Fibroblast of the aortic adventitia (primary cell): ENCODE measurements at places on chromosomes 7 and 10.
A peak's percentile ranks its signal among the peaks of the same experiment; 100 is the strongest.

DNA sequence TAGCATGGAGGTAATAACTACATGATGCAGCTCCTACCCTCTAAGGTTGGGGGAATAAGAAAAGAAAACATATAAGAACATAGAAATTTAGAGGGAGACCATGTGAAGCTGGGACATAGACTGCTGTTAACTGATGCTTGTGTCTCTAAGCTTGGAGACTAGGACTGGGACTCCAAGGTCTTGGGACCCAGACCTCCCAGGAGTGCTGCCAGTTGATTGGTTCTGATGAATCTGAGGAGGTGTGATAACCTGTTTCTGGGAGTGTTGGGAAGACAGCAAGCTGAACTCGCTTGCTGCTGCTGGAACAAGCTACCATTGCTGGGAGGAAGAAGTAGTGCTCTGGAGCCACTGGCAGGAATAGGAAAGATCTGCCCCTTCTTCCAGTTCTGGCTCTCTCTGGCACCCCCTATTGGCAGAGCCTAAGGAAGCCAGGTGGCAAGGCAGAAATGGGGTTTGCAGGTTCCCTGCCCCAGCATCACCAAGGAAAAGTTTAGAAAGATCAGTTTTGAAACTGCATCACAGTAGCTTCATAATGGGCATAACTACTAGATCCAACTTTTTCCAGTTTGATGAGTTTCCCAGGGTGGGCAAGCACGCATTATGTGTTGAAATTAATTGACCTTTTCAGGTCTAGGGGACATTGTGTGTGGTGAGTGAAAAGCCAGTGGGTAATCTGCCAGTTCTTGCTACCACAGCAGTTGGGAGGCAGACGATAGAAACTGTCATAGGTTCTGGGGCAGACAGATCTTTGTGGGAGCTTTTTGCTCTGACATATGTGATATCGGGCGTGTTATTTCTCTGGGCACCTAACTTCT is 140.7 kb downstream of the SND1 start:
- no peak for DNase-seq

DNA sequence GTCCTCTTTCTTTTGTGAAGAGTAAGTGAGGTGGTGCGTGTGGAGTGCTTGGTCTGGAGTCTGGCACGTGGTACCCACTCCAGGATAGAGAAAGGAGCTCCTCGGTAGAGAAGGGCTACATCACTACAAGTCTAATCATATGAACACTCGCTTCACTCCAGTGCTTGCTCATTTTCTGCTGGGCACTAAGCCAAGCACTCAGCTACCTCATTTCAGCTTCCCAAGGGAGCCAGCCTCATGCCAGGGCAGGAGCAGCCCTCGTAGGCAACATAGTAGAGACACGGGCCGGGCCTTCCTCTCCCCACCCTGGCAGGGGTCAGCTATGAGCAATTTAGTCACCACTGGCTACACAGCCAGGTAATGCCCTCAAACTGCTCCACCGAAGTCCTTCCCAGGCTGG is 11.4 kb upstream of the HSPA12A start:
- peak; percentile 55 for DNase-seq

GRCh38 chr7:50321487-50322067 is 17.1 kb downstream of the IKZF1 start:
- DNase-seq, result no peak

- no peak for DNase-seq
These were observed 195.7 kb upstream of the CELF2 start for GRCh38 chr10:10821926-10822325.

- no peak for DNase-seq
These were observed 114.0 kb upstream of the RET start for GRCh38 chr10:42962902-42963231.

- peak; percentile 57 for DNase-seq
These were observed 1.2 kb downstream of the DLG5 start for GRCh38 chr10:77925410-77925794.

DNA sequence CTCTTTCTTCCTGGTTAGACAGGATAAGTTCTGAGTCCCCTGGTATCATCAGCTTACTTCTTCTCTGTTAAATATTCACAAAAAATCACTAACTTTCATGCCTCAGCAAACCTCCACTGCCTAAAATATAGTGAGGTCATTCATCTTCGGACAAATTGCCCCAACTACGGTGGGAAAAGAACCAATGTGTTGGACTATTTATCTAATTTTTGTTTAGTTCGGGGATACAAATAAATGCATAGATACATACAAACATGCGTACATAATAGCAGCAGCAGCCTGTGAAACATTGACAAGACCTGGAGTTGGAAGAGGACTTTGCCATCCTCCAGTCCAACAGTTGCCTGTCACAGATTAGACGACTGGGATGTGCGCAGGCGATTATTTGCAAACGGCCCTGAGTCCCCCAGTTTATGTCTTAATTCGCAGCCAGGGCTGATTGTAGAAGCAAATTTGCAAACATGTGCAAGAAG is 51.5 kb downstream of the EGFR start:
- no peak for DNase-seq

GRCh38 chr7:42489299-42489698 is 252.3 kb upstream of the GLI3 start:
- no peak for DNase-seq

DNA sequence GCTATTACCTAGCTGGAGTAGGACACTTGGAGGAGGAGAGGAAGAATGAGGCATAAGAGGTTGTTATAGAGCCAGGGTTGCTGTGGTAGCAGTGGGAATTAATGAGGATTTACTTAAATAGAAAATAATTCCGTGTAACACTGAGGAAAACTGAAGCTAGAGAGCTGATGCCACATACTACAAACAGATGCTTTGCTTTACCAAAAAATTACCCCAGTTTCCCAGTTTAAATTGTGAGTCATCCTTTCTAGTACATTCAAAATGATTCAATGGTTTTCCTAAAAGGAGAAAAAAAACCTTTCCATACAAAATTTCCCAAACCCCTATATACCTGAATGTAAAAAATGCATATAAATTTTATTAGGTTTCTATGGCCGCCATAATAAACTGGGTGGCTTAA is 58.3 kb downstream of the ZNF518A start:
- DNase-seq, result peak; percentile 1

- peak; percentile 49 for DNase-seq
These were observed 48.9 kb downstream of the DLG5 start for GRCh38 chr10:77877441-77878344.

GRCh38 chr7:53475776-53476175 is 440.3 kb downstream of the POM121L12 start:
- DNase-seq, result no peak

DNA sequence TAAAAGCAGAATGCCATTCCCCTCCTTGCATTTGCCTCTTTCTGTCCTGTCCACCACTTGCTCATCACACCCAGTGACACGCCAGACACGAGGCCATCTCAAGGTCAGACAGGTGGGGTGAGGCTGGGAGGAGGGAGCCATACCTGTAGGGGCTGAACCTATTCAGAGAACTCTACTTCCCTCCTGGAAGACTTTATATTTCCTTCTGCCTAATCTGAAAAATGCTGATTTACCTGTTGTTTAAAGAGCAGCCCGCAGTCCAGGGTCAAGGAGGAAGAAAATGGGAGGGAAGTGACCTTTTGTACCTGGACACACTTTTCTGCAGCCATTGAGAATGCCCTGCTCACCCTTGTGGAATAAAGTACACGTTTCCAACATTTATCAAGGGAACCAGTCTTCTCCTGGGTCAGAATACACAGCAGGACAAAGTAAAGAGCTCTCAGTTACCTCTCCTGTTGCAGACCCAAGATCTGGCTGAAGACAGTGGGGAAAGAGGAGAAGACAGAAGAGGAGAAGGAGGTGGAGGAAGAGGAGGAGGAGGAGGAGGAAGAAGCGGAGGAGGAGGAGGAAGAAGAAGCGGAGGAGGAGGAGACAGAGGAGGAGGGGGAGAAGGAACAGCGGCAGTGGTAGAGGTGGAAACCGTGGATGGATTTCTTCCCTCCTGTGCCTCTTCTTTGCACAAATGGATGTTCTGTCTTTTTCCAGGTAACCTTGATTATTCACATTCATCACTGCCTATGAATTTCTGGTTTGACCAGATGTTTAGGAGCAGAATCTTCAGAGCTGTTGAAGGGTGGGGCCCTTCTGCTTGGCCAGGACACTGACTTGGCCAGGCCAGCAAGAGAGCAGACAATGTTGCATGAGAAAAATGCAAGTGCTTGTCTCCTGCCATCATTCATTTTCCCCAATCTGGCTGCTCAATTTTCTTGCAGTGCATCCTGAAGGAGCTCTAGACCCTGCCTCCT is 1.2 kb upstream of the BLNK start:
- no peak for DNase-seq

DNA sequence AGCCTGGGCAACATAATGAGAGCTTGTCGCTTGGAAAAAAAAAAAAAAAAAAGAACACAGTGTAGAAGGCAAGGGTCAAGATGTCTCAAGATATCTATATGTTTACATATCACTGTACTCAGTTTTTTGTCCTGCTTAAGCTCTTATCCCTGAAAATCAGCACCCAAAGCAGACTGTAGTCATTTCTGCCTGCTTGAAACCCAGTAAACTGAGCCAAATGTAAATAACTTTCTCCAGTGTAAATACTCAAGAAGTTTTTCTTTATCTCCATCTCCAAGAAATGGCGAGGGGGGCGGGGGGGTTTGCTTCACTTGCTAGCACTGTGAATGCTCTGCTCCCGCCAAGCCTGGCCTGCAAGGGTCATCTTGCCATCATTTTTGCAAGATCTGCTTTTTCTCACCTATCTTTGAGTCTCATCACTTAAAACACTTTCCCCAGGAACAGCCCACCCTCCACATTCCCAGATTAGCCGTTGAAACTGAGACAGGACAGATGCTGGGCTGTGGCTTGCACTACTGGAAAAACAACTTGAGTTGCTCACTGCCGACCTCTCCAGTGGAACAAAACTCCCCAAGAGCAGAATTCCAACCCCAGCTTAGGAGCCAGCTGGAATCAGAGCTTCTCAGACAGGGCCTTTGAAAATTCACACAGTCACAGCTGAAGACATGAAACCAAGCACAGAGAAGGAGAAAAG is 54.6 kb downstream of the AFAP1L2 start:
- DNase-seq, result no peak

- no peak for DNase-seq
These were observed 149.7 kb downstream of the OAT start for GRCh38 chr10:124268976-124269375.

DNA sequence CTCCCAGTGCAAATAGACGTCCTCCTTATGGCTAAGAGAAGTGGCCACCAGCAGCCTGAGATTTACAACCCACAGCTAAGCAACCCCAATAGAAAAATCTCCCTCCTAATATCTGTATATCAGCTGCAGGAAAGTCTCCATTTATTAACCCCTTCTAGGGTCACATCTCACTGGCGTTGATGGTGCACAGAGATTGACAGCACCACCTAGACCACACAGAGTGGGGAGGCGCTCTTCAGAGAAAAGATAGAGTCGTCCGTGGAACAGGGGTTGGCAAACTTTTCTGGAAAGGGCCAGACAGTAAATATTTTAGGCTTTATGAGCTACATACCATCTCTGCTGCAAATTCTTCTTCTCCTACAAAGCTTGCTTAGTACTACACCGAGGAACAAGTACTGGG is 60.0 kb downstream of the NAMPT start:
- DNase-seq, result no peak

DNA sequence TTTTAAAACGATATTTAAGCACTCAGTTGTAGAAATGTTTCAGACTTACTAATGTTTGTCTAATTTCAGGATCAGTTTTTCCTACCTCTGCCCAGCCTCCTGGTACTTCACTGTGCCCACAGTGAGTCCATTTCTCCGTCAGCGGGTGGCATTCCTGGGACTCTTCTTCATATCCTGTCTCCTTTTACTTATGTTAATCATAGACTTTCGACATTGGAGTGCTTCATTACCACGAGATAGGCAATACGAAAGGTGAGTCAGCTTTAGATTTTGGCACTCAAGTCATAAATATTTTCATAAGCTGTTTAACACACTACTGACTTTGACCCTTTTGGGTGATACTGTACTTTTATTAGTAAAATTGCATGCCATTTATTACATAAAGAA is 2.1 kb downstream of the ENTPD7 start:
- DNase-seq, result peak; percentile 71

DNA sequence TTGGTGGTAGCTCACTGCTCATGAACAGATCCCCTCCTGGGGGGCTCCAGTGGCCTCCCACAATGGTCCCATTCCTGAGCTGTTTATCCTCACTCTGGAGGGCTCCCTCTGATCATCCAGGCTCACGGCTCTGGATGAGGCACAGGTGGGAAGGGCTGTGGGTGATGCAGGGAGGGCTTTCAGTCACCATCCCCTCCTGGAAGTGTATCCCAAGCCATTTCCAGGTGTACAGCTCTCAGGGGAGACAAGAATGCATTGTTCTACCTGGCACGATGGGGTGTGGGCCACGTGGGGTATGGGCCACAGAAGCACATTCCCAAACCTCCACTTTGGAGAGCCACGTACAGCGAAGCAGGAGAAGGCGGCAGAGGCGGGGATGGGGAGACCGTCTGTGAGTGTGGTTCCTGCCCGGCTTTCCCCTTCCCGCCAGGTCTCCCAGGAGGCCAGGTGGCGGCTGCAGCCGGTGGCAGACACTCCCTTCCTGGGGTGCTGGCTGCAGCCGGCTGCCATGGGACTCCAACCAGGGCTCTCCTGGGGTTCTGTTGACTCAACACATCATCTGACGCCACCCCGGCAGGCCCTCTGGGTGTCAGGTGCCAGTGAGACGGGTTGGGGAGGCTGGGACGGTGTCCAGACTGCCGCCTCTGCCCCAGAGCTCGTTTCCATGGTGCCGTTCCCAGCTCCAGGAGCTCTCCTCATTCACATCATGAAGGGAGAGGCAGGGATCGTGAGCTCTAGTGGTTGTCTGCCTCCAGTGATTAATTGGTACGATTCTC is 169.7 kb upstream of the RHEB start:
- no peak for DNase-seq

DNA sequence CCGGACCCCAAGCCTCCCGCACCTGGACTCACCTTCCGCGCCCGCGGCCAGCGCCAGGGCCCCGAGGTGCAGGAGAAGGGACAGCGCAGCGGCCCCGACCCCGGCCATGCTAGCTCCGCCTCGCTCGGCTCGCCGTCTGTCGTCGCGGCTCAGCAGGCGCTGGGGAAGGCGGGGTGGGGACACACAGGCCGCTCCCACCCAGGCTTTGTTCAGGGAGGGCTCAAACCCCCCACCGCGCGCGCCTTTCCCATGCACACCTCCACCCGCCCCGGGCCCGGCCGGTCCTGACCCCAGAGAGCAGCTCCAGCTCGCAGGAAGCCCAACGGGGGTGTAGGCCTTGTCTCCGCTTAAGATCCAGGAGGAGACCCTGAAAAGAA is at the start of gene KCP:
TSS of gene KCP (minus strand) at position 141 of the 377 bp plus-strand sequence. CDS start at position 108, 33 bp downstream.
- DNase-seq, result no peak

DNA sequence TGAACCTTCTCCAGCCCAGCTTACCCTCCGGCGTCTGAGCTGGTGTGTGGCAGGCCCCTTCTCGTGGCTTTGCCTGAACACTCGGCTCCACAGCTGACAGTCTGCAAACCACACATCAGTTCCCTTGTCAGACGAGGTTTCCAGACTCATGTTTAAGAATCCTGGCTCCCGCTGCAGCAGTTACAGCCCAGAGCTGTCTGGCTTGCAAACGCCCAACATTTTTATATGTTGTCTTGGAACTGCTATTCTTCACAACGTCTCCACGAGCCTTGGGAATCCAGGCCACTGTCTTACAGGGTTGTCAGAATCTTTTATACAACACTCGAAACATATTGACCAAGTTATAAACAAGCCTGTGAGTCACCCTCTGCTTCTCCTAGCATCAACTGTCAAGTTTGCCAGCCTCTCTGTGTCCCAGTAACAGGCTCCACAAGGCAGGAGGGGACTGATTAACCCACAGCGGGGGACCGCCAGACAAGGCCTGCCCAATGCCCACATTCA is 68.1 kb downstream of the TNS3 start:
- peak; percentile 92 for DNase-seq

- no peak for DNase-seq
These were observed 27.2 kb downstream of the CCM2 start for GRCh38 chr7:45026984-45027773.

- no peak for DNase-seq
These were observed 106.4 kb upstream of the CDCA7L start for GRCh38 chr7:22051886-22052673.
